ENCODE measurements at places on chromosomes 3 and 15.

DNA sequence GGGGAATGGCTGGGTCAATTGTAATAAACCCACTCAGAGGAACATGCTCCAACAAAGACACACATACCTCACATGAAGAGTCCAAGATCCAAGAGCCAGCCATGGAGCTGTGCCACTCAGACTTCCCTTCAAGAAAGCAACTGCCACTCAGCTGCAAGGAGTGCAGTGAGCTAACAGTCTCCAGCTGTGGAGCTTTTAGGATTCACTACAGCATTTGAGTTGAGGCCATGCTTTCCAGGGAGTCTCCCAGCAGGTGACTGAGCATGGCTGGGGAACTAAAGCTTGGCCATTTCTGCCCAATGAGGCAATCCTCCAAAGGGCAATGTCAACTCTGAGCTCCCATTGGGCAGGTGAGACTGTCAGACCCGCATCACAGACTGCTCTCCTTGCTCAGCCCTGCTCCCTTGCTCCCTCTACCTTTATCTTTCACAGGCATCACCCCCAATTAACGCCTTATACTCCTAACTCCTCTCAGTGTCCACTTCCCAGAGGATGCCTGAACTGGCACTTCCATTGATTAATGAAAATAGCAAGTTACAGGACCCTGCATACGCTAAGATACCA lies 165.3 kb upstream of the CTNNB1 start:
- no peak for DNase-seq

DNA sequence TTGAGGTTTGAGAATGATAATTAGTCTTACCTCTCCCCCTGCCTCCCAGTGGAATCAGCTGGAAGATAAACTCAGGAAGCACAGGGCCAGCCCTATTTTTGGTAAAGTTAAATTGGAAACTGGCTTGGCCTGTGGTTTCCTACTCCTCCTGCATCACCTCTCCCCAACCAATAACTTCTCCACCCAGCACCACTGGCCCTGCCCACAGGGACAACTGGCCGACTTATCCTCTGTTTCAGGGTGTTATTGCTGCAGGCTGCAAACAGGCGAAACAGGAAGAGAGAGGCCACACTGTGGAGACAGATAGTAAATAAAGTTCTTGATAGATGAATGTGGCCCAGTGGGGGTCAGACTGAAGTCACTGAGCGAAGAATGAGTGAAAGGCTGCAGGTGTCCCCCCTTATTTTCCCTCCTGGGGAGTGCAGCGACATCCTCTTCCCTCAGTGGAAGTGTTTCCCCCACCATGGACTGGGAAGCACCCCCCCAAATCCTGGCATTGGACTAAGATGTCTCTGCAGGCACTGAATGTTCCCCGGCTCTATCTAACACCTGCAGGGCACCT lies 47.1 kb downstream of the PDIA5 start:
- DNase-seq = no peak

DNA sequence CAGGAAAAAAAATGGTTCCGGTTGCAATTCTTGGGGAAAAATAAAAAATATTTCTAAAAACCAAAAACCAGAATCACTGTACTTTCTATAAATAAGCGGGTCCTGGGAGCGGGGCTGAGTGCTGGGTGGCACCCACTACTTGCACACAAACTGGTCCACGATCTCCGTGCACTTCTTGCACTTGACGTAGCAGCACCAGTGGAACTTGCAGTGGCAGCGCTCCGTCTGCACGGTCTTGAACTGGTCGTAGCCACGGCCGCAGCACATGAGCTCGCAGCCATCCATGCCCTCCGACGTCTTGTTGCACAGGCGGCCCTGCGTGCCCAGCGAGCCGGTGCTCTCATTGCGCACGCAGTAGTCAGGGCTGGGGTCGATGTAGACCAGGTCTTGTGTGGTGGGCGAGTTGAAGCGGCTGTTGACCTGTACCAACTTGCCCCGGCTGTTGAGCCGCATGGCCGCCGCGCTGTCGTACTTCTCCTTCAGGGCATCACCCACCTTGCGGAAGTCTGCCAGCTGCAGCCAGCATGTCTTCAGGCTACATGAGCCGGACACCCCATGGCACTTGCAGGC lies 17.1 kb downstream of the WNT5A start:
- DNase-seq = no peak

- no peak for DNase-seq
Observed at GRCh38 chr3:22496641-22497040, 706.5 kb upstream of the UBE2E2 start.

DNA sequence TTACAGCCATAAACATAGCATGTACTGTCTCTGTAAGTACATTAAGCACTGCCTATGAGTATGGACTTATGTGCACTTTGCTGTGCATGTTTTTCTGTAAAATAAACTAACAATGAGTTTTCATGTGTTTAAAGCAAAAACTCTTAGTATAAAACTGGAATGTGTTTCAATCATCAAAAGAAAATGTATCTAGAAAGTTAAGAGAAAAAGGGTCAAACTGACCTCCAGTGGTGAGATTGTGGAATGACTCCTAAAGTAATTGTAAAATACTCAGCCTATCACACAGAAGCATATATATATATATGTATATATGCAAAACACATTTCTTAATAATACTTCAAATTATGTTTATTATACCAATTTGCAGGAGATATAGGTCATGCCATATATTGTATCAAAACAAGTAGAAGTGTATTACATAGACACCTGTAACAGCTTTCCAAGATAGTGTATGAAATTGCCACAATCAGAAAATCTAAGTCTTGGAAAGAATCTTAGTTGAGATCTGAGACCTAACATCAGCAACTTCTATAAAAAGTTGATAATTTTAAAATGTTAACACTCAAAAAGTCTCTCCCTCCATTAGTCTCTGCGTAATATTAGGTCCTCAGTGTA lies 199.6 kb downstream of the FMN1 start:
- DNase-seq = no peak

DNA sequence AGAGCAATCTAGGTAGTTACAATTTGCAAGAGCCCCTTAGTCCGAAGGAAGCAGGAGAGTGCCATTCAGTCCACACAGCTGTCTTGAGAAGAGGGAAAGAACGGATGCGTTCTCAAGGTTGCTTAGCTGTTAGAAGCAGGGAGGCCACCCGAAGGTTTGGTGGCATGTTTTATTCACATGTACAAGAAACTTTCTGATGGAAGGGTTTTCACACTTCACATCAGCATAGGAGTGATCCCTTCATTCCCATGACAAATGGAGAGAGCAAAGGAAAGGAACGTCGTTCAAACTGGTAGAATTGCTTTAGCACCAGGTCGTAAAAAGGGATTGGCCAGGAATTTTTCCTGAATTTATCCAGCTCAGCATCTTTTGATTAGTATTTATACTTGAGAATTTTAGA lies 53.5 kb downstream of the TRIM71 start:
- DNase-seq = no peak

DNA sequence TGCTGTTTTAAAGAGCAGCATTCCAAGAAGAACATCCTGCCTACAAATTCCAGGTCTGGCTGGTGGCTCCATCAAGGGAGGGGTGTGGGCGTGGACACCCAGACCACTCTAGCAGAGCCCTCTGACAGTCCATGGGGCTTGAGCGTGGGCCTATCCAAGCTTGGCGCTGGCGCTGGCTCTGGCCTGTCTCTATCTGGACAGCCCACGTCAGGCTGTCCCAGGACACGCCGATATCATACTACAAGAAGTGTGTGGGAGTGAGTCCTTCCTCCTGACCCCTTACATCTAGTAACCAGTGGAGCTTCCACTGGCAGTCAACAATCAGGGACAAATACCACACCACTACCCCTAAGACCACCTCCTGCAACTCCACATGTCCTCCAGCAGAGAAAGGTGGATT lies 17.1 kb upstream of the DUSP7 start:
- no peak for DNase-seq

GRCh38 chr3:100556673-100557310 lies 52.6 kb upstream of the ADGRG7 start:
- no peak for DNase-seq

GRCh38 chr3:48299746-48300712 lies 33.4 kb downstream of the SPINK8 start:
- no peak for DNase-seq

DNA sequence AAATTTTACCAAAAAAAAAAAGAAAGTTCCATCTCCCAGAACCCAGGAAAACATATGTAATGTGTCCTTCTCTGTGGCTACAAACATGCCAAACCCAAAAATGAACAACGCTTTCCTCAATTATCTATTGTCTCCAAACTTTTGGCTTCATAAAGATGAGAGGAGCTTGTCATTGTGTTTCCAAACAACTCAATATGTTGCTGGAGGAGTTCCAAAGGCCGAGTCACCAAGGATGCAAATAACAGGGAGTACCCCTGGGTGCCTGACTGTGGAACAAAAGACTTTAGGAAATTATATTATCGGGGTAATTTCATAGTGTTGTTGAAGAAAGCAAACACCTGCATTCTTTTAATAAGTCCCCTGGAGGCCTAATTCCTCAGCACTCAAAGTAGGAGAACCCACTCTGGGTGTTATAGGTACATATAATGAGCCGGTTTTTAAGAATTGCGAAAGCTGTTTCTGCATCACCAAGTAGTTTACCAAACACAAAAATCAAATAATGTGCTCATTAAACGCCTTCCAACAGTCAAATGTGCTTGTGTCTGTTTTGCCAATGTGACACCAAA lies 206.3 kb upstream of the PRICKLE2 start:
- DNase-seq = no peak

DNA sequence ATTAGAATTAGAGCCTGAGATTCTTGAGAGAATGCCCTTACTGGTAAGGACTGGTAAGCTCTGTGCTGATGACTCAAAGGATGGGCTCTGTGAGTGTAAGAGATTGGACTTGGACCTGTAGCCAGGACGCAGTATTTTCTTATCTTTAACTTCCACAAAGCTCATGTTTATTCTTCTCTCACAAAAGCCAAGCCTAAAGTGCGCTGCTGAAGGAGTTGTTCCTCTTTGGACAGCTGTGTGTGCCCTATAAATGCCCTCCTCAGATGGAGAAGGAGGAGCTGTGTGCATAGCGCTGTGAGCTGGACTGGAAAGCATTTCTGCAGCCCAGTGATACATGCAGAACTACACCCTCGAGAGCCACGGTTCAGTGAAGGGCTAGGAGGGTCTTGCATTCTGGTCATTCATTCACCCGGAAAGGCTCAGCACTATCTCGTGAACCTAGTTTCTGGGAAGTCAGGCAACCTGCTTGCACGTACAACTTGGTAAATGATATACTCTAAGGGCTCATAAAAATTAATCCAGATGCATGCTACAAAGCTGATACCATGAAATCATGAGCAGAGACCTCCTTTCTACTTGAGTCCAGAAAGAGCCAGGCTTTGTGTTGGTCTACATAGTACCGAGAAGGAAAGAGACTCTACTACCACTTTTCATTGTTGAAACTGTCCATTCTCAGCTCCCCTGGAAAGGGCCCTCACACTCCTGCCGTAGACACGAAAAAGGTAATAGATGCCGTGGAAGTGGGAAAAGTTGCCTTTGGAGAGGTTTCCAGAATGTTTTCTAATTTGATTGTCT lies 103.0 kb upstream of the TBL1XR1 start:
- no peak for DNase-seq

DNA sequence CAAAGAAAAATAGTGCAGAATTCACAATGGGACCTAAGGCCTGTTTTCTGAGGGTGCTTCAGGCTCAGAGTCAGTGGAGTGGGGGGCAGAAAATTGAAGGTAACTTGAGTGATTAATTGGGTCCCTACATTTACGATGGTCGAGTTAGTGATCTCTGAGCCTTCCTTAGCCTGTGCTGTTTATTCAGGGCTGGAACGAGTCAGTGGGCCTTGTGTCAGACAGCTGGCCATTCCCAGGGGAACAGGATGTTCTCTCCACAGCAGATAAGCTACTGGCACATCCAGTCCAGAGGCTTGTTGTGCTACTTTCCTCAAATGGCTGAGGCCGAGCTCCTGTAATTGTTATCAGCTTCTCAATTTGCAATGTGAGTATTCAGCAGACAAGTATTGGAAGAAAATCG lies 29.2 kb upstream of the CNTN3 start:
- no peak for DNase-seq

GRCh38 chr3:52923963-52924362 lies 26.6 kb upstream of the STIMATE start:
- DNase-seq = no peak

GRCh38 chr3:8052659-8053058 lies 449.0 kb upstream of the LMCD1 start:
- DNase-seq = no peak

DNA sequence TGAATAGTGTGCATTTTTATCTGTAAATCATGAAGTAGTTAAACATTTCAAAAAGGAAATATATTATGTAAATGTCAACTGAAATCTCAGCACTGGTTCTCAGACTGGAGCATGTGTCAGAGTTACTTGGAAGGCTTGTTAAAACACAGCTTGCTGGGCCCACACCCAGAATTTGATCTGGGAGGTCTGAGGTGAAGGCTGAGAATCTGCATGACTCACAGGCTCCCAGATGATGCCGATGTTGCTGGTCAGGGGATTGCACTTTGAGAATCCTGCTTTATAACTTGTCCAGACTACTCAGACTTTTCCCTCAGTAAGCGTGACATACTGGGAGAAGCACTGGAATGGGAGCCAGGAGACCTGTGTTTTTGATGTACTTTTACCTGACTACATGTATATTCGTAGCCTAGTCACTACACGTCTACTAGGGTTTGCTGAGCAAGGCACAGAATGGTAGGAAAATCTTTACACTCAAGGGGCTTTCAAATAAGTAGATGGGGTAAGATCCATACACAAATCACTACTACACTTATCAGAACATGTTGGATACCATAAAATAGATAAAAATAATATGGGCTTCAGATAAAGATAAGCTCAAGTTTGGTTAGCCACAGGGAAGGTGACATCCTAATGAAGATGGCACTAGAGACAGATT lies 77.1 kb upstream of the MEX3B start:
- no peak for DNase-seq

DNA sequence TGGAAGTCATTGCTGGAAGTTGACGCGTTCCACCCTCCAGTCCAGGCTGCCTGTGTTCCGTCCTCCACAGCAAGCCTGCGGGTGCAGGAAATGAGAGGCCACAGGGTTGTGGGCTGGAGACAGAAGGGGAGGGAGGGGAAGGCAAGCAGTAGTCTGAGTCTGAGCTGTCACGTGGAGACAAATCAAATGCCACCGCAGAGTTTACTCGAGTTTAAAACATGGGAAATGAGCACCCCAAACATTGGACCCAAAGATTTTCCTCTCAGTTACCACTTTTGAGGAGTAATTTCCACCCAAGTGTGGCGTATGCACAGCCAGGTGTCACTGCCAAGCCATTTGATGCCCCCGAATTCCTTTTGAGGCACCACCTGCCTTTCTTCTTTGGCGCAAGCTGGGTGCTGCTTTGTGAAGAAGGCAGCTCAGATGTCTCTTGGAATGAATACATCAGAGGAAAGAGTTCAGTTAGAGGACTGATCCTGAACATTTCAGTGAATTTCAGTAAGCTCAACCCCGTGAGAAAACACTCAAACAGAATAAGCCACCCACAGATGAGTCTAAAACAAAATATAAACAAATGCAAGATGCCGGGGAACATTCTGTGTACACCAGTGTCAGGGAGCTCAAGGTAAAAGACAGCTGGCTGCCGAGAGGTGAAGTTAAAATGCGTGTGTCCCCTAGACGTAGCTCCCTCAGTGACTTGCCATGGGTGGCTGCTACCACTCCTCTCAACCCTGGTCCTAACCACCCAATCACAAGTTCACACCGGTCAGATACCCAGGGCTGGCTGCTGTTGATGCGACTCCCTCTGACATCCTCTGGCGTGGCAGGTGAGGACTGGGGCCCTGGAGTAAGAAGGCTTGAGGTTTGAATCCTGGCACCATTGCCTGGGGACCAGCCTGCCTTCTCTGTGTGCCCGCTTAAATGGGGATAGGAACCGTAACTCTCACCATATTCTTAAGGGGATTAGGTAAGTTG lies 203.8 kb downstream of the UACA start:
- no peak for DNase-seq

GRCh38 chr3:182384221-182384620 lies 409.1 kb upstream of the ATP11B start:
- DNase-seq = no peak
